ENCODE measurements at places on chromosomes 7 and 10.

GRCh38 chr7:148911626-148912025, 27.5 kb upstream of the EZH2 start:
- no peak for DNase-seq

DNA sequence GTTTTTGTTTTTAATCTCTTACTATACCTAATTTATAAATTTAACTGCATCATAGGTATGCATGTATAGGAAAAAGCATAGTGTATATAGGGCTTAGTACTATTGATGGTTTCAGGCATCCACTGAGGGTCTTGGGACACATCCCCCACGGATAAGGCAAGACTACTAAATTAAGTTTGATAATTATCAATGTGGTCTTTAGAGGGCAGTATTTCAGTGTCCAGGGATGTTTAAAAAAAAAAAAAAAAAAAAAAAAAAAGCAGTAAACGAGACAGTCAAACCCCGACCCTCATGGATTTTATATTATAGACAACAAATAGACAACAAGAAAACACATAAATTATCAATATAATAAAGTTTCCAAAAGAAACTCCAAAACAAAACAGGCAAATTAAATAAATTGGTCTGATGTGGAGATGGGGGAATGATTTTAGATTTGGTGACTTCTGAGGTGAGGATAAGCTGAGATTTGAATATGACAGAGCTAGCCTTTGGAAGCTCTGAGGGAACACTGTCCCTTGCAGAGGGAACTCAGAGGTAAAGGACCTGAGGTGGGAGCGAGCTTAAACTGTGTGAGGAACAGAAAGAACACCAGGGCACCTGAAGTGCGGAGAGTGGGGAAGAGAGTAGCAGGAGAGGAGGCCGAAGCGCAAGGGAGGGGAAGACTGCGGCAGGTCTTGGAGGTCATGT, 14.8 kb downstream of the ACSM6 start:
- no peak for DNase-seq

DNA sequence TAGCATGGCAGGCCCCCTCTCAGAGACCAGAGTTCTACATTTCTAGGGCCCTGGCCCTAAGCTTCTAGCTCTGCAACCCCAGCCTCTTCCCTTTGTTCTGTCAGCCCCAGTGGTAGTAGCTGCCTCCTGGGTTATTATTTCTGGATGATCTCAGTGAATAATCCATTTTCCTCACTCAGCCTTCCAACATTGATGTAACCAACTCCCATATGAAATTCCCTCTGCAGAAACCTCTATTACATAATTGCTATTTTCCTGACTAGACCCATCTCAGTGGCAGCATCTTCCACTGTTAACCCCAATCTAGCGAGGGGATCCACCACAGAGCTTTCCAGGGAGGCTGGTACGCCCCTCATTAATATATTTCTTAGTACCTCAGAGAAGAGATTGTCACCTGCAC, 49.8 kb downstream of the FHIP2A start:
- no peak for DNase-seq

DNA sequence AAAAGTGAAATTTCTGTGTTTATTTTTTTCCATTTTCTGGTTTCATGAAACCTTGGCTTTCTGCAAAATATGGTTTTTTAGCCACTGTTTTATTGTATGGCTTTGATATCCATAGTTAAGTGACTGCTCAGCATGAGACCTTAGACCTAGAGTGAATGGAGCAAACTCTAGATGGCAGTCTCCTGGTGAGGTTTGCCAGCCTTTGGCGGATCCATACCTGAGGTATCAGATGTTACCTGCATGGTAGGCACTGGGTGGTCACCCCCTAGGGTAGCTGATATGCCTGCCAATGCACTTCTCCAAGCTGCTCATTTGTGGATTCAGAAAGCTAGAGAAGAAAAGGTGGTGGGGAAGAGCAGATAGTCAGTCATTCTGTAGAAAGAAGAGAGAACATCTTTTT, 17.4 kb upstream of the FZD8 start:
- no peak for DNase-seq

DNA sequence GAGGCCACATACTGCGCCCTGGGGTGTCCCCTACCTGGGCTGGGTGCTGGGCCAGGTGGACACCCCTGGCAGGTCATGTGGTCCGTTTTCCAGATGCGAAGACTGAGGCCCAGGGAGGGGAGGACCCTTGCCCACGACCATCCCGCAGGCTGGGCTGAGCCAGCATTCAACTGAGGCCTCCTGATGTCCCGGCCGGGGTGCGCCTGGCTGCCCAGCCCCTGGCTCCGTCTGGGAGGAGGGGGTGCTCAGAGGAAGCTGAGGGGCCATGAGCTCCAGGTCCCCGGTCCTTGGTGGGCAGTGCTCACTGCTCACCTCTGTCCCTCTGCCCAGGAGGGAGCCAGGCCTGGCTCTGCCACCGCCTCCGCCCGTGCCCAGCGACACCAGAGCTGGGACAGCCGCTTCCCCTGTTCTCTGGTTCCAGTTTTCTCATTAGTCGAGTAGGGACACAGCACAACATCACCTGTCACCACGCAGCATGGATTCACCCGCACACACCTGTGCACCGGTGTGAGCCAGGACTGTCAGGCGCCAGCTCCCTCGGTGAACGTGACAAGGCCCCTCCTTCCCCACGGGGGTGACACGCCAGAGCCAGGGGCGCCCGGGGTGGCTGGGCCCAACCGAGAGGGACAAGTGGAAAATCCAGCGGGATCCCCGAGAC, 139.7 kb downstream of the ELFN1 start:
- DNase-seq = no peak
